Stimulated activated CD4-positive, alpha-beta T cell treated with anti-CD3 and anti-CD28 coated beads, Interleukin-1b, Interleukin-23, amount 100 ng/mL, for 1 hour (primary cell): ENCODE measurements at places on chromosomes 6 and 20.
A peak's percentile ranks its signal among the peaks of the same experiment; 100 is the strongest.

GRCh38 chr20:33188421-33188820 lies 20.5 kb downstream of the BPIFA2 start:
- no peak for DNase-seq

- no peak for DNase-seq
These were observed 2.1 kb downstream of the SALL4 start for GRCh38 chr20:51800060-51800871.

DNA sequence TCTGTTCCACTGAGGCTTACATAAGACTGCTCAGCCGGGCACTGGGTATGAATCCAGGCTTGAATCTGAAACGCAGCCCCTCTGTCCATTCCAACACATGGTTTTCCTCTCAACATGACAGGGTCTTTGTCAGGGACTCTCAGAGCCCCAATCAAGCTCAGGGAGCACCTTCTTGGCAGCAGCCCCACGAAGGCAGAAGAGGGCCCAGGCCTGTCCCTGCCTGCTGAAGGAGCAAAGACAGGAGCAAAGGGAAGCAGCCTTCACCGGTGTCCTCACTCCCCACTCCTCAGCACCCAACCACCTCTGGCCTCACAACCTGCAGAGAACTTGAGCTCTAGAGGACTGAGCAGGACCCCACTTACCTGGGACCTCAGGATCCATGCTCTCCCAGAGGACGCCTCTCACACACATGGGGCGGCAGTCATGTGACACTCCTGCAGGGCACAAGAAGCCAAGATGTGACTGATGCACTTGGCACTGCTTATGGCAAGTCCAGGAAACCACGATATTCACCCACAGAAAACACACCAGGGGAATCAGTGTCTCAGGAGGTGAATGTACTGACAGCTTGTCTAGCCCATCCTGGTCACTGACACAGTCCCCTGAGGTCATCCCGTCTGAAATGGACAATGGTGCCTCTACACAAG lies 4.3 kb downstream of the SNHG17 start:
- no peak for DNase-seq

DNA sequence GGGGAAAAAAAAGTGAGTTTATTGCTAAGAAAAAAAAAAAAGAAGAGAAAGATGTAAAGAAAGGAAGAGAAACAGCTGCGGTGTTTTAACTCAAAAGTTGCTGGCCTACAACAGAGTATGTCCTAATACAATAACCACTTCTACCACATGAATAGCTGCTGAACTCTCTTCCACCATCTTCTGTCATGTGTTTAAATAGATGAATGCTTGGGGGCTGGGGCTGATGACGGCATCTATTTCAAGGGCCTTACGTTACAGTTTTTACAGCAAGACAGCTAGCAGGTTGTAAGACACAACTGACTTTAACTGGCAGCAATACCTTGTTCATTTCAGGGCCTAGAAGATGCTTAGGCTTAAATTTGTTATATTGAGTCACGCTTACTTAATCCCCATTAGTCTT lies 50.4 kb downstream of the MAP3K7 start:
- DNase-seq, result no peak

- no peak for DNase-seq
These were observed 89.2 kb downstream of the SLC22A23 start for GRCh38 chr6:3367630-3368029.

GRCh38 chr6:33683051-33683571 lies 28.4 kb downstream of the UQCC2 start:
- peak; percentile 19 for DNase-seq
